ENCODE measurements at places on chromosomes 7 and 10. TPM values are rescaled to one million over a fixed set of nuclear protein-coding genes. Genes with fewer than 3 reads are reported as not detected.

Gene AVL9
- 11.0 TPM for polyA plus RNA-seq

Gene FAM131B
- 1.2 TPM for polyA plus RNA-seq

Gene STEAP4
- 8.4 TPM for polyA plus RNA-seq

Gene UNCX
- not detected for polyA plus RNA-seq

Gene PRRT4
- polyA plus RNA-seq, result 4.4 TPM

Gene HERC4
- polyA plus RNA-seq, result 15.1 TPM

Gene C10orf88
- polyA plus RNA-seq, result 2.4 TPM

Gene CUBN
- polyA plus RNA-seq, result 0.20 TPM

Gene SUMF2
- polyA plus RNA-seq, result 71.9 TPM

Gene MRM2
- 15.7 TPM for polyA plus RNA-seq

Gene LHFPL3
- not detected for polyA plus RNA-seq

Data from adipose tissue (tissue), 3 donors.